ENCODE measurements at places on chromosomes 12 and 14.

- DNase-seq = no peak
These were observed 303.9 kb downstream of the CACNA1C start for GRCh38 chr12:2356601-2357125.

GRCh38 chr14:36226164-36226563, 49.6 kb upstream of the PTCSC3 start:
- DNase-seq = no peak

GRCh38 chr14:51726166-51726899, 74.6 kb downstream of the FRMD6 start:
- DNase-seq = no peak

GRCh38 chr14:42421377-42422078, 814.9 kb downstream of the LRFN5 start:
- no peak for DNase-seq

GRCh38 chr12:105428793-105429395, 98.4 kb downstream of the C12orf75 start:
- DNase-seq = no peak

DNA sequence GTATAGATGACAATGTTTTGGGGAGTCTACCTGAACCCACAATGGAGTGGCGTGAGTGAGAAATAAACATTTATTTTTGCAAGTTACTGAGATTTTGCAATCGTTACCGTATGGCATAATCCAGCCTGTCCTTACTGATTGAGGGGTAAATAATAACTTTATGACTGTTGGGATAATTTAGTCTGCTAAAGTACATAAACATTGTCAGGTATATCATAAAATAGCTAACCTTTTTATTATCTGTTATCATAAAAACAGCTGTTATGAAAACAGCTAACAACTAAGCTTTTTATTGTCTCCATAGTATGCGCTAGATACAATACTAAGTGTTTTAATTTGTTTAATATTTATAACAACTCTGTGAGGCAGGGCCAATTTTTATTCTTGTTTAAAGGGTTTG, 10.3 kb downstream of the ACSS3 start:
- DNase-seq = no peak

DNA sequence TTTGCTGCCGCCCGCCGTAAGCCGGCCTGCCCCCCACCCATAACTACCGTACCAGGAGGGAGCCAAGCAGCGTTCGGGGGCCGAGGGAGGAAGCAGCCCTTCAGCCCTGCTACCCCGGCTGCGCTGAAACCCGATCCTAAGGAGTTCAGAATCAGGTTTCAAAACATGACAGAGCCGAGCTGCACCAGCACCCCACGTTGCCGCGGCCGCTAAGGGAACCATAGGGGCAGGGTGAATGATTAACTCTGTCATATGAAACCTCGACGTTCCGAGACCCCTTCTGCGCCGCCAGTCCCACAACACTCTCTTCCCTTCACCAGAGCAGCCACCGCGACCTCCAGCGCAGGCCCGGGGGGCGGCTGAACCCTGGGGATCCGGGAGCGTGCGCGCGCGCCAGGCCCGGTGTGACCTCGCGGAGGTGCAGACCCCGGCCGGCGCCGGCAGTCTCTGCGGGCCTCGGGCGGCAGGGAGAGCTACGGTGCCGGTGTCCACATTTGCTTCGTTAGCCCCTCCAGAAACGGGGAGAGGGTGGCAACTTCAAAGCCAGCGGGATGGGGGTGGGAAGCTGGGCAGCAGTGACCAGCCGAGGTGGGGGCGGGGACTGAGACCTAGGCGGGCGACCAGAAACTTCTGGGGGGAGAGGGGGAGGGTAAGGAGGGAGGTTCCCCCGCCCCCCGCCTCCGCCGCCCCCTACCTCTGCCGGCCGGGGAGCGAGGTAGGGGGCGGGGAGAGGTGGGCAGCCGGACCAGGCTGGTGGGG, 1.6 kb downstream of the SIX4 start:
- peak; percentile 53 for DNase-seq

GRCh38 chr12:84336231-84336630, 576.4 kb downstream of the SLC6A15 start:
- DNase-seq = no peak

- DNase-seq = no peak
These were observed 7.1 kb upstream of the TMEM30B start for GRCh38 chr14:61288228-61288627.

DNA sequence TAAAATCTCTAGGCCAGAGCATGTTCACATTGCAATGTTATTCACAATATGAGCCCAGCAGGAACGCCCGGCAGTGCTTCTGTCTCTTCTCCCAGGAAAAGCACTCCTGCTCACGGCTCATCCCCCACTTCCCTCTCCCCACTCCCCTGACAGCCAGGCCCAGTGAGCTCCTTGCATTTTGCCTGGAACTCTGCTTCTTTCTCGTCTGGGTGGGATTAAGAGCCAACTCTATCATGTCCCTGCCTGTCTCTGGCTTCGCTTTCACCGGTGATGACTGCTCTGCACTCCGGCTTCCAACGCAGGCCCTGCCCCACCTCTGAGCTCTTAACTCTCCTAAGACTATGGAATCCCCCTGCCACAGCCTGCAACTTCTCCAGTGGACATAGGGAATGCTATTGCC, 2.5 kb downstream of the PLEK2 start:
- DNase-seq = no peak

- DNase-seq = no peak
These were observed 3.6 kb downstream of the HIP1R start for GRCh38 chr12:122838841-122839240.

DNA sequence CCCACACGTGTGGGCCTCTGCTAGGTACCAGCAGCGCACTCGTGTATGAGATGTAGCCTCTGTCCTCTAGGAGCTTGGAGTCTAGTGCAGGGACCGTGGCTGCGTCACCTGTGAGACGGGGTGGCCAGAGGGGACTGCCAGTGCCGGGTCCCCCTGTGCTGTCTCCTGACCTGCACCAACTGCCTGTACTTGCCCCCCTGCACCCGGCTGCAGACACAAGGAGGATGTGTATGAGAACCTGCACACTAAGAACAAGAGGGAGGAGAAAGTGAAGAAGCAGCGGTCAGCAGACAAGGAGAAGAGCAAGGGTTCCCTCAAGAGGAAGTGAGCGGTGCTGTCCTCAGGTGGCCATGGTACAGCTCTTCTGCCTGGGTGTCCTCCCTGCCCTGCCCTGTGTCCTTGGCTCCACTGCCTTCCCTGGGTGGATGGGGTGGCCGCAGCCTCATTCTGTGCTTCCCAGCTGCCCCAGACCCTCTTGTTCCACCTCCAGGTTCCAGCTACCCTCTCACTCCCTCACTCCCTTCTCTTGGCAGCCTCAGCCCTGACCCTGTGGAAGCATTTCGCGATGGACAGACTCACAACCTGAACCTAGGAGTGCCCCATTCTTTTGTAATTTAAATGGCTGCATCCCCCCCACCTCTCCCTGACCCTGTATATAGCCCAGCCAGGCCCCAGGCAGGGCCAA, 9.6 kb downstream of the PTPN6 start:
- peak; percentile 66 for DNase-seq

- no peak for DNase-seq
These were observed 207.2 kb upstream of the BCL2L14 start for GRCh38 chr12:11863478-11863906.

DNA sequence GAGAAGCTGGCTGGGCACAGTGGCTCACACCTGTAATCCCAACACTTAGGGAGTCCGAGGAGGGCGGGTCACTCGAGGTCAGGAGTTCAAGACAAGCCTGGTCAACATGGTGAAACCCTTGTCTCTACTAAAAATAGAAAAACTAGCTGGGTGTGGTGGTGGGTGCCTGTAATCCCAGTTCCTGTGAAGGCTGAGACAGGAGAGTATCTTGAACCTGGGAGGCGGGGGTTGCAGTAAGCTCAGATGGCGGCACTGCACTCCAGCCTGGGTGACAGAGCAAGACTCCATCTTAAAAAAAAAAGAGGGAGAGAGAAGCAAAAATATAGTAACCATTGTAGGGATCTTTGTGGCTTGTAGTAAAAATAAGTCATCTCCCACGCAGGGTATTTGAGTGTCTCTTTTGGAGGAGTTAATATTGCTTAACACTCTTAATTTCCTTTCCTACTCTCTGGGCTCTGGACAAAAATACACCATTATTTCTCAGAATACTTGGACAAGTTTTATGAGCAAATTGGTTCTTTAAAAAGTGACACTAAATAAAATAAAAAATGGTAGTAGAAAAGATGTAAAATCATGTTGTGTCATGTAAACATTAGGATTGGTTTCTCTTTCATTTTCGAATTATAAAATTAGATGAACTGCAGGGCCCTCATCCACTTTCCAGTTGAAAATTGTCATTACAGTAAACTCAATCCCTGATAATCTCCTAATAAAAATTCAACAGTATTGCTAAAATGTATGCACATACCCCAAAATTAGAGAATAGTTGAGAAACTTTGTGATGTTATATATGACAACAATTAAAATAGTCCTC, 61.1 kb upstream of the C12orf71 start:
- peak; percentile 32 for DNase-seq

- no peak for DNase-seq
These were observed 273.1 kb downstream of the DIO2 start for GRCh38 chr14:79938185-79938584.

All from KBM-7 (cell line).